Hepatocyte (in vitro differentiated cells): ENCODE measurements at places on chromosomes 1 and 21. TPM values are rescaled to one million over a fixed set of nuclear protein-coding genes. Genes with fewer than 3 reads are reported as not detected.

Gene SEMA4A
- 1.4 and 2.1 TPM in 2 replicates for total RNA-seq

DNA sequence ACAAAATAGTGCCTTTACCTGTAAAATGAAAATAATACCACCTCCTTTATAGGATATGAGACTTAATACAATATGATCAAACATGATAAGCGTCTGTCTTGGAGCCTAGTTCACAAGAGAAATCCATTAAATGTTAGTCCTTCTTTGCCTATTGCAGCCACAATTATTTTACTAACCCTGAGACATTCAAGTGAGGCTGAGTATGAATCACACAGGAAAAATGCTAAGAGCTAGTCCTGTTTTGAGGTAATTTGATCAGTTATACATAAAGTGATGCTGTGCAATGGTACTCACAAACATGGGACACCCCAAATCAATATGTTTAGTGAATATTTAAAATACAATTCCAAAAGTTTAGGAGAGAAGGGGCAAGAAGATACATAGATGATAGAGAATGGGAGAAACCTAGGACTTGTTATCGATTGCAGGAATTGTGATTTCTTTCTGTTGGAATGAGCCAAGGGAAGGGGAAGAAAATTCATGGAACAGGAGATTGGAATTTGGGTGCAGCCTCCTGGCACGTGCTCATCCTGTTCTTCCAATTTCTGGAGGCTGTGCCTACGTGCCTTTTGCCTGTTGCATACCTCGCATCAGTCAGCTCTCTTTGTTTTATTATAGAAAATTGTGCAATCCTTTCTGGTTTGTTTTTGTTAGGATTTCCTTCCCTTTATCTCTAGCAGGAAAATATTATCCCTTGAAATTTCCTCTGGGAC is 39.9 kb upstream of the BACH1 start:
- no peak for DNase-seq

GRCh38 chr1:109802136-109802900 is 38.6 kb upstream of the EPS8L3 start:
- DNase-seq: no peak

DNA sequence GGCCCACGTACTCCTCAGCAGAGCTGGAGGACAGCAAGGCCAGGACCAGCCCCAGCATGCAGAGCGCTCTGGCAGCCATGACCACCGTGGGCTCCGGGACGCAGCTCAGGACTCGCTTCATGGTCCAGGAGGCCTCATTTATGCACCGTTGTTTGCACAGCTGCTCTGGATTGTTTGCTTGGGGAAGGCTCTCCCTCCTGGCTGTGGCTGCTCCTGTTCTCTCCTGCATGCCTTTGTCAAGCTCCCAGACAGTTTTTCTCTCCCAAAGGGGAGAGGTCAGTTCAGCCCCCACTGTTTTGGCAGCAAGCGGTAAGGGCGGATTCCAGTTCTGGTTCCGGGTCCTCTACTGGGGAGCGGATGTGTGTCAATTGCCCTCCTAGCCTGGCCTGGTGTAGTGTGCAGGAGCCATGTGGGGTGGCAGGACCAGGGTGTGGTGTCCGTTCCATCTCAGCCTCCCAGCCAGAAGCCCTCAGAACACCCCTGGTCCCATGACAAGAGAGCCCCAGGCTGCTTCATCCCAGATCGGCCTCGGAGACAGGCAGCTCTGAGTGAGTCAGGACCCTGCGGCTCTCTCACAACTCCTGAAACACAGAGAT is at the start of gene TFF3:
TSS of gene TFF3 (minus strand) at position 114 of the 596 bp plus-strand sequence. CDS start at position 79, 35 bp downstream.
- peak; percentile 64 for DNase-seq

DNA sequence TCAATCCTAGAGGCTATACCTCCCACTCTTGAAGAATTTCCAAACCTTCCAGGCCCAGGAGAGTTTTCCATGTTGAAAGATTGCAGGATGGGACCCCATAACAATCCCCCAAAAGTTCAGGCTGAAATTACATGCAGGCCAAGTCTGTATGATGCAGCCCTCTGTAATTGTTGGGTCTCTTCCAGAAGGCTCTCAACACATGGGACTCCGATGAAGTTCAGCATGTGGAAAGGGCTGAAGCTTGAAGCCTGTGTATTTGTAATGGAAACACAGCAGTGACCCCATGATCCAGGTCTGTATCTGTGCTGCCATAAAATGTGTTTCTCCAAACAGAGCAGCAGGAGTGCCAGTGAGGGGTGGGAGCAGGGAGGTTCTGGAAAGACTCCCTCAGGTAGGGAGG is 202.5 kb upstream of the LYPLAL1 start:
- DNase-seq: peak; percentile 33

DNA sequence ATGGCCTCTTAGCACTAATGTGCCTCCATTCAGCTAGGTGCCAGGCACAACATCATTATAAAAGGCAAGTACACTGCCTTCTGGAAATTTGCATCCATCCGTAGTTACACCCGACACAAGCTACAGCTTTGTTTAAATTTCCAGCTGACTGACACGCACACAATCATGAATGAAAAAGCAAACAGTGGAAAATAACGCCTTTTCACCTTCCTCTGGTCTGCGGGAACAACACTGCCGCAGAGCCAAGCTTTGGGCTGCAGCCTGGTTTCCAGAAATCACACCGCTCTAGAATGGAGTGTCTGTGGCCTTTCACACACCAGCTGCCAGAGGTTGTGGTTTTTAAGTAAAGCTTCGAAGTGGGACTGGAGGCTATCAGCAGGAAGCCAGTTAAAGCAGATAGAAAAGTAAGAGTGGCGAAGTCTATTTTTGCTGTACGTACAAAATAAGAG is 142.8 kb upstream of the COA6 start:
- no peak for DNase-seq

Gene TMEM125
- total RNA-seq: 28.7 and 29.8 TPM in 2 replicates

- no peak for DNase-seq
These were observed 67.1 kb upstream of the NBL1 start for GRCh38 chr1:19577036-19577435.

DNA sequence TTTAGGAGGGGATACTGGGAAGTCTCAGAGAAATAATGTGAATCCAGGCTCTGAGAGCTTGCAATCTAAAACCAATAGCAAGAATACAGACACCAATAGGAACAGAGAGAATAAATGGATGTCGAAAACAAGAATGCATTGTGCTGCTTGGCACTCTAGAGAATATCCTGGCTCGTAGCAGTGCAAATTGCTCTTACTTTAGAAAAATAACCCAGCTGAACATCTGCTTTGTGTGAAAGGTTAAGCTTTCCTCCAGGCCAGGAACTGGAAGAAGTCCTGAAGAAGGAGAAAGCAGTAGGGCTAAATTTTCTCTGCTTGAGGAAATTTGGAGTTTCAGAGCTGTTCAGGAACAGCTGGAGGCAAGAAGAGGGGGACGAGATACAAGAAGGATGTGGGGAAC is 382.3 kb downstream of the HHIPL2 start:
- no peak for DNase-seq

Gene MPZ
- total RNA-seq: 0.80 and 2.1 TPM in 2 replicates

Gene MATN1
- 0.47 and 2.0 TPM in 2 replicates for total RNA-seq

DNA sequence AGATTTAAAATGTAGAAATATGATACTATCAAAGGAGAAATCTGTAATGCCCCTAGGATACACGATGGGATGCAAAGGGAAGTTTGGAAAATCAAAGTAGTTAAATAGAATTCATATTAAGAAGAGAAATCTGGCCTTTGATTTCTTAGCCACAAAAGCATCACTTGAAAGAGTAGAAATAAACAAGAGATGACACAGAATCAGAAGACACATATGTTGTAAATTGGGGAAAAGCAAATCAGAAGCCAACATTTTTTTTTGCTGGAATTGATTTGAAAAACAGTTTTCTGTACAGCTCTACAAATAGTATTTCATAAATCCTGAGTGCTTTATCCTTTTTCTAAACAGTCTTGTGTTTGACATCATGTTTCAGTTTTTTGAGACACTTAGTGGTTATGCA is 12.4 kb upstream of the TNFSF18 start:
- no peak for DNase-seq

Gene FOXO6
- 0.80 and 1.4 TPM in 2 replicates for total RNA-seq

- DNase-seq: peak; percentile 40
These were observed 362.7 kb upstream of the B3GALT2 start for GRCh38 chr1:193549081-193549480.
